ENCODE measurements at places on chromosomes 5 and 9.
A peak's percentile ranks its signal among the peaks of the same experiment; 100 is the strongest.

DNA sequence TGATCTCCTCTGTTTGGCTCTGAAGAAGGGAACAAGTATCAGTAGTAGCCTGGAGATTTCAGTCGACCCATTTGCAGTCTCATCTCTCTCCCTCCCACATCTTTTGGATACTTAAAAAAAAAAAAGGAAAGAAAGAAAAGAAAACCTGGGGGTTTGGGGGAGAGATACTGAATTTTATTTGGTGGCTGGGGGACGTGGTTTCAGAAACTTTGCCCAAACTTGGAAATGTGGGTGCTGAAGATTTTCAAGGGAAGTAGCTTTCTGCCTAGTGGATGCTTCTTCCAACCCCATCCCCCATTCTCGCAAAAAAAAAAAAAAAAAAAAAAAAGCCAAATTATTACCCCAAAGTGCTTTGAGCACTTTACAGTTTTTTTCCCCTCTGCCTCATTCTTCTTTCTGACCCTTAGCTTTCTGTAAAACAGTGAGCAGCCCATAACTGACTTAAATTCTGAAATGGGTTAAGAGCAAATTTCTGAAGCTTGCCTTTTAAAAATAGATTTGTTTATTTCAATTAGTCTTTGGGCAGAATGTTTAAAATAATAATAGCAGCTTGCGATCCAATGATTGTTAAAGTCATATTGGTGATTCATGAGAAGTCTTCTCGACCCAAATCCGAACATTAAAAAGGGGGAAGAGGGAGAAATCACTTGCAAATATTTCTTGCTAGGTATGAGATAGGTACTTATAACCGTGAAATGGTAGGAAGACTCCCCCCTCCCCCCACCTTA is 894 bp downstream of the FST start:
- DNase-seq = no peak

DNA sequence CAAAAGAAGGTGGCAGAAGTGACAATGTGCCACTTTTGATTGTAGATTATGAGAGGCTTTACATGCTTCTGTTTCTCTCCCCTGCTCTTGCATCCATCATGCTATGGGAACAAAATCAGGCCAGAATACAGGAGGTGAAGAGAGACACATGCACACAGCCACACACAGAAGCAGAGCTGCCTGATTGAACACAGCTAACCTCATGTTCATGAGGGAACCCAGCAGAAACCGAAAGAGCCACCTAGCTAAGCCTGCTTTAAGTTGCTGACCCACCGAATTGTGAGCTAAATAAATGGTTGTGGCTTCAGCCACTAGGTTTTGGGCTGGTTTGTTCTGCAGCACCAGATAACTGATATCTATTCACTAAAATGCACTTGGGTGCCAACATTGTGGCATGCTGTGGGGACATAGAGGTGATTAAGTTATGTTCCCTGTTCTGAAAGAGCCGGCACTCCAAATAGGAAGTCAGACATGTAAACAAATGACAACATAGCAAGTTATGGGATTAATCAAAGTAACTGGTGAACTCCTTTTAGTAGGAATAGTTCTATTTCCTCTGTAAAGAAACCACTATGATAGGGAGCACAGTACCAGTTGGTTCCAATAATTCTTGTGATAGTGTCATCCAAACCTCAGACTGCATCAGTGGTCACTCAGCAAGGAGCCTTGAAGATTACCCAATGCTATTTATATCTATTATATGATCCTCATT is 93.6 kb upstream of the TNC start:
- DNase-seq = no peak

GRCh38 chr9:132610661-132611060 is 28.3 kb downstream of the BARHL1 start:
- no peak for DNase-seq

- DNase-seq = no peak
These were observed 173.8 kb upstream of the SLC30A5 start for GRCh38 chr5:68919988-68920490.

GRCh38 chr5:136636001-136636400 is 270.7 kb upstream of the TRPC7 start:
- no peak for DNase-seq

DNA sequence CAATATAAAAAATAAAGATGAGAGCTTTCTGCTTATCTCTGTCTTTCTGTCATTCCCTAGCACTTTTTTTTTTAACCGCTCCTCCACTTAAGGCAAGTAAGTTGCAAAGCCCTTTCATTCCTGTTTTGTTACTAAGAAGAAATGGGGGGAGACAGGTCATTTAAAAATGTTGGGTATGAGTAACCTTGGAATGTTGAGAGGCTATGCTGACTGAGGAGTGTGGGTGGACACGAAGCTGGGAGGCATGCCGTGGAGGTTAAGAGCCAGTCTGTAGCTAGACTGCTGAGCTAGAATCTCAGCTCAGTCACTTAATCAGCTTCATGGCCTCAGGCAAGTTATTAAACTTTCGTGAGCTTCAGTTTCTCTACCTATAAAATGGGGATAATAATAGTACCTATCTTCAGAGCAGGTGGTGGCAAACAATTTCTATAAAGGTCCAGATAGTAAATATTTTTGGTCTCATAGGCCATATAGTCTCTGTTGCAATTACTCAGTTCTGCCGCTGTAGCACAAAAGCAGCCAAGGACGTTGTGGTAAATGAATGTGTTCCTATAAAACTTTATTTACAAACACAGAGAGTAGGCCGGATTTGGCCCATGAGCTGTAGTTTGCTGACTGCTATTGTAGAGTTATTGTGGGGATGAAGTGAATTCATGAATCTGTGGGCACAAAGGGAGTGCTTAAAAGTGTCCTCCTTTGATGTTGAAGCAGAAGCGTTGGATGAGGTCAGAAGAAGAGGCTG is 220.0 kb downstream of the GABBR2 start:
- DNase-seq = no peak

GRCh38 chr5:173689737-173690360 is 73.4 kb upstream of the BOD1 start:
- DNase-seq = no peak

DNA sequence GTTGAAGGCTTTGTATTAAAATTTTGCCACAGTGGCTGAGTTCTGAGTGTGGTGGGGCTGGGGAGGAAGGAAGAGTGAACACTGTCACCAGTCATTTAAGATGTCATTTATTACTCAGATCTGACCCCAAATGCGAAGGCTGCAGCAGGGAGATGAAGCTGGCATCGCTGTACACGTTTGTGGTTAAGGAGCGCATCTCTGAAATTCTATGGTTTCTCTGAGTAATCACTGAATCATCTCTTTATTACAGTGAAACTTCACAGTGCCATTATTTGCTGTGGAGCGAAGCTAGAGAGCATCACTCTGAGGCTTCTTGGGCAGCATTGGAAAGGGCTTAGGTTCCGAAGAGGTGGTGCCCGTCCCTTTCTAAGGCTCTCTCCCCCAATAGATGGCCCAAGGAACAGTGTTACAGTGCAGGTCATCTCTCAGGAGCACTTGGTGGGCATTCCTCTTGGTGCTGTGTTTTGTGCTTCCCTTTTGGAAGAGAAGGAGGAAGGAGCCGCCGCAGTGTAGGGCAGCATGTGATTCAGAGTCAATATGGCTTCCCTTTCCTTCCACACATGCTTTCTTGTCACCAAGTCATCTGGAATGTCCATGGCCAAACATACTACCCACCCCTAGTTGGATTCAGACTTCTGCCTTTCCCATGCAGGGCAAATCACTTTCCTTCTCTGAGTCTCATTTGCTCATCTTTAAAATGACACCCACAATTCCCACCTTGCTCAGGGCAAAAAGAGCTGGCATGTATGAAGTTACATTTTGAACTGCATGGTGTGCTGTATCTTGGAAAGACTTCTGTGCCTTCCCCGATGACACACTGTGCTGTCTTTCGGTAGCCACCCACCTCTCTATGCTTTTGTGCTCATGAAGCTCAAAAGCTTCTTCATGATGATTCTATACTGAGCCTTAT is 9.3 kb upstream of the TEX48 start:
- DNase-seq = peak; percentile 19

GRCh38 chr9:104482921-104483570 is 21.0 kb upstream of the OR13F1 start:
- DNase-seq = no peak

- no peak for DNase-seq
These were observed 6.7 kb downstream of the SLCO4C1 start for GRCh38 chr5:102289251-102289899.

DNA sequence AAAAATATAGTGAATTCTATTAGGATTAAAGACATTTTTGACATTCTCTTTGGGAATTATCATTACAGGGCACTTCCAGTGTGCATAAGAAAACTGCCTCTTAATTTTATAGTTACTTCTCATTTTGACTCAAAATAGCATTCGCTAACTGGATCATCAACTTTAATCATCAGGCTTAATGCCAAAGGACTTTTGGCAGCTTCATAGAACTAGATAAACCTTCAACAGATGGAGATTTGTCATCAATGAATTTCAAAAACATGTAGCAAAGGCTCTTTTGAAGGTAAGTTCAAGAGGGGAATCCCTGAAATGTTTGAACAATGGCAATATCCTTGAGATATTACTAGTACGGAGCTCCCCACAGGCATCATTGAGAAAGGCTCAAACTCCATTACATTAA is 447.2 kb downstream of the PDE4D start:
- no peak for DNase-seq

DNA sequence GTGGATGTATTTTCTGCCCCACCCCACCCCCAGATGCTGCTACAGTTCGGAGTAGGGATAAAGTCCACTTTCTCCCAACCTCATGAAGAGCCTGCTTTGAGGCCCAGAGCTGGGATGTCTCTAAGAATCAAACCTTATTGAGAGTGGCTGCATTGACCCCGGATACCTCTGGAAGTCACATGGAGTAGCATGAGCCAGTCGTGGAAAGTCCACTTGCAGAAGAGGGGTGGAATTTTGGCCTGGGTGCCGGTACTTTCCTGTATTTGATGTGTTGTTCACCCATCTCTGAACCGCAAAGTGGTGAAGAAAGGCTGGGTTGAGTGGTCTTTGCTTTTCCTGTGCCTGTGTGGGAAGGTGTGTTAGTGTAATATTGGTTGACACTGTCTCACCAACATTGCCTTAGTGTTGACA is 3.7 kb downstream of the OTULIN start:
- DNase-seq = no peak

- DNase-seq = no peak
These were observed 17.9 kb upstream of the NOTCH1 start for GRCh38 chr9:136563646-136564325.

DNA sequence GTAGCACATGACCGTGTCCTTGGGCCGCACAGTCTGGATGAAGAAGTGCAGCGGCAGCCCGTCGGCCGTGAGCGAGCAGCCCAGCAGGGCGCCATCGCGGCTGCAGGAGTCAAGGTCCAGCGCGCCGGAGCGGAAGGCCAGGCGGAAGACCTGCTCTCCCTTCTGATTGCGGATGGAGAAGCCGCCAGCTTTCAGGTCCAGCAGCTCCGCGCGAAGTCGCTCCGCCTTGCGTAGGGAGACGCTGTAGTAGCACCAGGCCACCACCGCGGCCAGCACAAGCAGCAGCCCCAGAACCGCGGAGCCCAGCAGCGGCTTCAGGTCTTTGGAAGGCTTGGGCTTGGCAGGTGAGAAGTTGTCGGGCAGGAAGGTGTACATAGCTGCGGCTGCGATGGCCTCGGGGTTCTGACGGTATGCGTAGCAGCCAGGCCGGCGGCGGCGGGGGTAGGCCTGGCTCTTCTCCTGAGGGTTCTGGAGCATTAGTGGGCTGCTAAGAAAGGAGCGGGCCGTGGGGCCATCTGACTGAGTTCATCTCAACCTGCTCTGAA is 4.2 kb downstream of the MYORG start:
- no peak for DNase-seq

GRCh38 chr5:111853748-111854147 is 96.8 kb upstream of the NREP start:
- no peak for DNase-seq

GRCh38 chr9:37300620-37301019 is 121.9 kb upstream of the GRHPR start:
- DNase-seq = no peak

GRCh38 chr5:177015156-177015555 is 7.3 kb upstream of the ZNF346 start:
- no peak for DNase-seq

GRCh38 chr5:125120012-125120411 is 373.6 kb upstream of the ZNF608 start:
- no peak for DNase-seq

DNA sequence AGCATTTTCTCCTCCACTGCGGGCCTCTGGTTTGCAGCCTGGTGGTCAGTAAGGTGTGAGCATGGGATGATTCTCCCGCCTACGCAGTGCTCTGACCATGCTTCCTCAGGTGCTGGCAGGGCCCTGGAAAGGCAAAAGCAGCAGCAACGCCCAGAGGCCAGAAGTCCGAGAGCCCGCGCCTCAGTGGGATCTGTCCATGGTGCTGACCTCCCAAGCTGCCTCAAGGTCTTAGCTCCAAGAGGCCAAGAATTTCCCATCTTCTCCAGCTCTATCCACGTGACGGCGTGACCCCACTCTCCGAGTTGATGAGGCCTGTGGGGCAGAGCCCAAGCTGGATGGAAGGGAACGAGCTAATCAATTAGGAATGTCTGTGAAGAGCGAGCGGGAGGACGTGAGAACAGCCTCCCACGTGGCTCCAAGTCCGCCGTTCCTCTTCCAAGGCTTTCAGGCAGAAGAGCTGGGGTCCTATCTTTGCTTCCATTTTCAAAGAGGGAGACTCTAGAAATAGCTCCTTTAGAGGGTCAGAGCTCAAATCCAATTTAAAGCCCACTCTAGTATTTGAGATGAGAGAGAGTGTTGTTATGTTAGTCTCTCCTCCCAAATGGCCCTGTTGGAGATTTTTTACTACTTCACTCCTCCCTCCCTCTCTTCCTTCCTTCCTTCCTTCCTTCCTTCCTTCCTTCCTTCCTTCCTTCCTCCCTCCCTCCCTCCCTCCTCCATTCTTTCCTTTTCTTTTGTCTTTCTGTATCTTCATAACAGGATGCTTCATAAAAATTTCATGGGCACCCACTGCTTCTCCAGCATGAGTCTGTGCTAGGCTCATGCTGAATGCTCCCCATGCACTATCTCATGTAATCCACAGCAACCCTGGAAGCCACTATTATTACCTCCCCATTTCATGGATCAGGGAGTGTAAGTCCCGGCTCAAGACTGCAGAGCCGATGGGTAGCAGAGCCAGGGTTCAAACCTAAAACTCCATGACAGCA is 69.3 kb downstream of the OLFM1 start:
- no peak for DNase-seq

Data from stimulated activated CD8-positive, alpha-beta memory T cell treated with anti-CD3 and anti-CD28 coated beads, Interleukin-7, amount 100 ng/mL, for 1 hour (primary cell).